GM20000 (cell line): ENCODE measurements at places on chromosomes 13 and 19.

GRCh38 chr19:40155749-40156265 is 35.4 kb upstream of the MAP3K10 start:
- no peak for DNase-seq

DNA sequence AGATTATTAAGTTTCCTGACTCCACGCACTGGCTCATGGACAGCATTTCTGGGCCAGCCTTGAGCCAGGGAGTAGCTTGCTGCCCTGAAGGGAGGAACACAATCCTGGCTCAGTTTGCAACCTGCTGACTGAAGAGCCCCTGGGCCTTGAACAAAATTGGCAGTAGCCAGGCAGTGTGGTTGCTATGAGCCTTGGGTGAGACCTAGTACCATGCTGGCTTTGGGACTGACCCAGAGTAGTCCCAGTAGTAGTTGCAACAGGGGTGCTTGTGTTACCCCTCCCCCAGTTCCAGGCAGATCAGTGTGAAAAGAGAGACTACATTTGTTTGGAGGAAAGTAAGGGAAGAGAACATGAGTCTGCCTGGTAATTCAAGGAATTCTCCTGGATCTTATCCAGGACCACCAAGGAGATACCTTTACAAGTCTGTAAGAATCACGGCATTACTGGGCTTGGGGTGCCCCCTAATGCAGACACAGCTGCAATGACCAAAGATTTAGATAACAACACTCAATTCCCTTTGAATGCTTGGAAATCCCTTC is 22.0 kb downstream of the ITGBL1 start:
- no peak for DNase-seq

GRCh38 chr13:56700324-56700723 is 440.4 kb upstream of the PRR20A start:
- no peak for DNase-seq

DNA sequence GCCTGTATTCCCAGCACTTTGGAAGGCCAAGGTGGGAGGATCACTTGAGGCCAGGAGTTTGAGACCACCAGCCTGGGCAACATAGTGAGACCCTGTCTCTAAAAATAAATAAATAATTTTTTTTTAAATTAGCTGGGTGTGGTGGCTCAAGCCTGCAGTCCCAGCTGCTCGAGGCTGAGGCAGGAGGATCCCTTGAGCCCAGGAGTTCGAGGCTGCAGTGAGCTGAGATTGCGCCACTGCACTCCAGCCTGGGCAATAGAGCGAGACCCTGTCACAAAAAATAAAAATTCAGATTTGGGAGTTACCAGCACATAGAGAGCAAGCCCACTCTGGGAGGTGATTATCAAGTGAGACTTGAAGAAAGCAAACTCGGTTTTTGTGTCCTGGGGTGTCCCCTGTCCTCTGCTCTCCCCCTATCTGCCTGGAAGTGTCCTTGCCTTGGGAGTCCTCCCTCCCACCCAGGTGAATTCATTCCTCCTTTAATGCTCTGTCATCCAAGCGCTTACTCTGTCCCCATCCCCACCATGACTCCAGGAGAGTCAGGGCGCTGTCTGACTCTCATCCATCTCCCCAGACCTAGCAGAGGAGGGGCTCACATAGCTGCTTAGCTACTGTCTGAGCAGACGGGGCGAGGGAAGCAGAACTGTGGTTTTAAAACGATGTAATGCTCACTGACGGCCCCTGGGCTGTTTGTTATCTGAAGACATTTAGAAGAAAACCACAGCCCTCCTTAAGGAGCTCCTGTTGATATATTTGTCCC is 146.8 kb downstream of the STK24 start:
- DNase-seq: no peak

DNA sequence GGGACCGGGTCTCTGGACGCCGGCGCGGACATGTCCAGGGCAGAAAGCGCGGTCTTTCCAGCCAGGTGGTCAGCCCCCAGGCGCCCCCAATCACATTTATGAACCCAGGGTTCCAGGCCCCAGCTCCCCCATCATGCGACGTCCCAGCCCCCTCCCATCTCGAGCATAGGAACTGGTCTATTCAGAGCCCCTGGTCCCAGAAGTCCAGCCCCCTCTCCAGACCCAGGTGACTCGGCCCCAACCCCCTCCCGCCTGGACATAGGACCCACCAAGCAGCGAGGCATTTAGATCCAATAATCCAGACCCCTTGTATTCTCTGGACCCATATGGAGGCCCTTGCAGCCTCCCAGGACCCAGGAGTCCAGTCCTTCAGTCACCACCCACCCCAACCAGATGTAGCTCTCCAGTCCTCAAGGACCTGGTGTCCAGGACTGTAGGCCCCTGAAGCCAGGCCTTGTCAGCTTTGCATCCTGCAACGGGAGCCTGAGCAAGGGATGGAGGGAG is 501 bp downstream of the APLP1 start:
- no peak for DNase-seq

DNA sequence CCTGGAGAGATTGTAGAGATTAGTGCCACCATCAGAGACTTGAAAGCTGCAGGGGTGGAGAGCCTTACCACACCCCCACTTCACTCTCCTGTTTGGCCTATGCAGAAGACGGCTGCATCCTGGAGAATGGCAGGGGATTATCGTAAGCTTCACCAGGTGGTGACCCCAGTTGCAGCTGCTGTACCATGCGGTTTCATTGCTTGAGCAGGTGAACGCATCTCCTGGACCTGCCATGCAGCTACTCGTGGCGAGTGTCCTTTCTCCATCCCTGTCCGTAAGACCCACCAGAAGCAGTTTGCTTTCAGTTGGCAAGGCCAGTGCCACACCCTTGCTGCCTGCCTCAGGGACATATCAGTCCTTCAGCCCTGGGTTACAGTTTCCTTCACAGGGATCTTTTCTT is 21.2 kb downstream of the PPP5C start:
- DNase-seq: no peak

GRCh38 chr13:99404005-99404755 is 97.0 kb upstream of the GPR183 start:
- DNase-seq: no peak

- DNase-seq: peak; percentile 53
Observed at GRCh38 chr19:29263305-29264135, 50.6 kb upstream of the UQCRFS1 start.

DNA sequence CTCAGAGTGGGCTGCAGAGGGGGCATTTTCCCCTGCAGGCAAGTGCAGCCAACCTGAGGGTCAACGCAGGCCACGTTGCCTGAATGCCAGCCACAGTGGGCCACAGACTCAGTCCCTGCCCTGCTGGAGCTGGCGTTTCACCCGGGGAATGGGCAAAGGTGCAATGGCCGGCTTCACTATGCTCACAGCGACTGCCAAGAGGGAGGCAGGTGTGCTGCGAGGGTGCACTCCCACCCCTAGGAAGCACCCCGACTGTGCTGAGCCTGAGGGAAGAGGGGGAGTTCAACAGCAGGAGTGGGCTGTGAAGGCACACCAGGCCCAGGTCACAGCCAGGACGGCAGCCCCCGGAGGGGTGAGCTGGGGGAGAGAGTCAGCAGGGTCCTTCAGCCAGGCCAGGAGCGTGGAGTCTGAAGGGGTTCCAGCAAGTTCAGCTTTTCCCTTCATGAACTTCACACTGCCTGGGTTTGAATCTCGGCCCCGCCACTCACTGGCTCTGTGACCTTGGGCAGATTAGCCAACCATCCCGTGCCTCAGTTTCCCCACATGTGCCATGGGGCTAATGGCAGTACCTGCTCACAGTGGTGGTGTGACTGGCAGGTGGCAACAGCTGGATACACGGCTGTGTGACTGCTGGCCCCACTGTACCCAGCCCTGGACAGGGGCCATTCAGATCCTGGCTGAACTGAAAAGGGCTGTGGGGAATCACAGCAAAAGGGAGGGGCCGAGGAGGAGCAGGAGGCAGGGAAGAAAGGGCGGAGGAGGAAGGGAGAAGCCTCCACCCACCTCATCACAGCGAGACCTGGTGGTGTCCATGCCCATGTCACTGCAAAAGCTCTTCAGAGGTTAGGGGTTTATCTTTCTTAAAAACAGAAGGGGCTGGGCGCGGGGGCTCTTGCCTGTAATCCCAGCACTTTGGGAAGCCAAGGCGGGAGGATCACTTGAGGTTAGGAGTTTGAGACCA is 7.6 kb downstream of the TRAPPC6A start:
- DNase-seq: no peak

- peak; percentile 46 for DNase-seq
Observed at GRCh38 chr19:19064811-19065745, 1.3 kb downstream of the SLC25A42 start.

DNA sequence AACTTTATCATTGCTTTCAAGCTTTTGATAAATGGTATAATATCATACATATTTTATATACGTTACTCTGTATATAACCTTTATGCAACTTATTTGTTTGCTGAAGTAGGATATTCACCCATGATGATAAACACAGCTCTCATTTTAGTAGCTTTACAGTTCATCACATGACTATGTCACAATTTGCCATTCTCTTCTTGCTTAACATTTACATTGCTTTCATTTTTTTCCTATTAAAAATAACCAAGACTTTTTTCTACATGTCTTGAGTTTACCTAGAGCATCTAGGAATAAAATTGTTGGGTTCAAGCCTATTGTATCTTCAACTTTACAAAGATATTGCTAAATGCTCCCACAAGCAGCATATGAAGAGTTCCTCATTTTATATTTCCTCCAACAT is 54.0 kb downstream of the KCNRG start:
- DNase-seq: no peak

GRCh38 chr13:38618881-38619280 is 68.0 kb upstream of the FREM2 start:
- DNase-seq: no peak

DNA sequence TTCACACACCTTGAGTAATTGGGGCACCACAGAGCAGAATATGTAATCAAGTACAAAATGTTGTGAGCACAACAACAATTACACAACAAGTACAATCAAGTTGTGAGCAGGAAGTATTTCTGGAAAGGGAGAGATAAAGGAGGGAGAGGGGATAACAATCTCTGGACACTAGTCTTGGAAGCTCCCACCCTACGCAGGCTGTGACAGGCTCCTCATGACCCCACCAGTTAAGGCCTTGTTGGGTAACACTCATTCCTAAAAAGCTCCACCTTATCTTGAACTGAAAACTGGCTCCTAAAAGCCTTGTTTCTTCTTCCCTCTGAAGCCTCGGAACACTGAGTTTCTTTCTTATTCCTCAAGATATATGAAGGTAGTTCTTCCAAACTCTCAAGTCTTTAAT is 806.0 kb downstream of the UQCRFS1 start:
- DNase-seq: no peak

- DNase-seq: no peak
Observed at GRCh38 chr13:90281709-90282108, 1065.8 kb upstream of the MIR17HG start.

DNA sequence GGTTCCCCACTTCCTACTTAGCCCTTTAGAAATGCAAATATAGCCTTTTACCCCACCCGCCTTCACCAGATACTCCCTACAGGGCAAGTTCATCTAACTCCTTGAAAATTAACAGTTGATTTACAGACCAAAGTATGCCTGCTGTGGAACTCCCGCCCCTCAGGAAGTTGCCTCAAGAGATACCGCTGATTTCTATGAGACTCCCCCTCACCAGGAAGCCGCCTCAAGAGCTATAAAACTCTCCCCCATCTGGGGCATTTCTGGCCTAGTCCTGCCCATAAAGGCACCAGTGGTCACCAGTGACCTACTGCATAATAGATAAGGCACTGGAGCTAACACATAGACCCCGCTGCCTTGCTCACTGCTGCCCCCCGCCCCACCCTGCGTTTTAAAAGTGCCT is 201.7 kb upstream of the UBL3 start:
- no peak for DNase-seq

DNA sequence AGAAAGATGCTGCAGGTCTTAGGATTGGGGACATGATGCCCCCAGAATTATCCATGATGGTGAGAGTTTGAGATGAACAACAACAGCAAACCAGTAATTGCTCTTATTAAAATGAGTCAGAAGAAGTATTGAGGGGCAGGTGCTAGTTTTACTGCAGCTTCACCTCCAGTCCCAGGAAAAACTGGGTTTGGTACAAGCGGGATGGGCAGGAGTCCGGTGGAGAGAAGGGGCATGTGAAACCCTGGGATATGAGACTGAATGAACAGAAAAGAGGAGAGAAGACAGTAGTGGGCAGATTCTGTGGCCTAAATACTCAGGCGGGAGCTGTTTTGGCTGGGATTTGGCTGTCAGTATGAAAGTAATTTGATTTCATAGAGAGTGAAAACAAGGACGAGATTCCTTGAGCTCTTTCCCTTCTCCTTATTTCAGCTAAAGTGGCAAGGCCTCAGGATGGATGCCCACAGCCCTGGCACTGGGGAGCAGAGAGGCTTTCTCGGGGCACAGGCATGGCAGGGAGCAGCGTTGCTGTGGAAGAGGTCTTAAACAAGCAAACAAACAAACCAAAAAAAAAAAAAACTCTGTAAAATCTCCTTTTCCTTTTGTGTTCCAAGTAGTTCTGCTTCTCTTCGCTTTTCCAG is 30.7 kb downstream of the NFIX start:
- DNase-seq: no peak

DNA sequence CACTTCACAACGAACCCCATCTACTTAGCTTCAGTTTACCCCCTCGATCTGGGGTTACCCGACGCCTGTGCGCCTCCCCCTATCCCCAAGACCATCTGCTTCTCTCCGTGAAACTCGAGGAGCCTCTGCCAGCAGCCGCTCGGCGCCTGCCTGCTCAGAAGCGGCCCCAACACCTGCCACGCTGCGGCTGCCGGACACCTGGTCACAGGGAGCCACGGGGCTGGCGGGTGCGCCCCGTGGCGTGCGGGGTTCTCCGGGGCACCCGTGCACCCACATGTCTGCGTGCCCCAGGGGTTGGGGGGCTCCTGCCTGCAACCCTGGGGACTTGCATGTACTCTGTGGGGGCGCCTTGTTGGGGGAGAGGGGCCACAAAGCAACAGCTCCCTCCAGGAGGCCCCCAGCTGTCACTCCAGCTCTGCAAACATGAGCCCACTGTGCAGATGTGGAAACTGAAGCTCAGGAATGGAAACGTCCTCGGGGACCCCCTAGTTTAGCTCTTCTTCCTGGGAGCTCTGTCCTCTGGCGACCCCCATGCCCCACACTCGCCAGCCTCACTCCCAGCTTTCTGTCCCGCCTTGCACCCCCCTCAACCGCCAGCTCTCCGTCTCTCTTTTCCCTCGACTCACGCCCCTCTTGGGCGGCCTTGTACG is 7.0 kb upstream of the SEMA6B start:
- DNase-seq: no peak

GRCh38 chr13:75803164-75803611 is 167.1 kb downstream of the LMO7 start:
- DNase-seq: peak; percentile 14

- peak; percentile 45 for DNase-seq
Observed at GRCh38 chr13:22903925-22904324, 276.9 kb upstream of the SGCG start.

- DNase-seq: no peak
Observed at GRCh38 chr13:75541961-75542360, 4.3 kb upstream of the COMMD6 start.

DNA sequence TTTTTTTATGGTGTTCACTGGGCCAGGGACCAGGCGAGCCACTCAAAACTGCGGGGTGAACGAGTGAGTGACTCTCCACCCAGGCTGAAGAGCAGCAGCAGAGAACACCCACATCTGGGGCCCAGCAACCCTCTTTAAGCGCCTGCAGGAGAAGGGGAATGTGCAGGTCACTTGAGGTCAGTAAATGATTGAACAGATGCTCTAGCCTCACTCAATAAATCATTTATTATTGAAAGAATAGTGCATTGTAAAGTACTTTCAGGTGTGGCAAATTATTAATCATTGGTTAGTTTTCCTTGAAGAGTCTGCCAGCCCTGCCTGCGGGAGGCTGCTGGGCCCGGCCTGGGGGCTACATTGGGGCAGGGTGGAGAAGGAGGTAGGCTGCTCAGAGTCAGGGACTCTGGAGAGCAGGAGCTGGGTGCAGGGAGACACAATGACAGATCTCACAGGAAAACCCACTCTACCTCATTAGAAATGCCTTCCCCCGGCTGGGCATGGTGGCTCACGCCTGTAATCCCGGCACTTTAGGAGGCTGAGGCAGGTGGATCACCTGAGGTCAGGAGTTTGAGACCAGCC is 42.5 kb downstream of the ABCC4 start:
- DNase-seq: no peak
